ENCODE measurements at places on chromosomes 3 and 15.

DNA sequence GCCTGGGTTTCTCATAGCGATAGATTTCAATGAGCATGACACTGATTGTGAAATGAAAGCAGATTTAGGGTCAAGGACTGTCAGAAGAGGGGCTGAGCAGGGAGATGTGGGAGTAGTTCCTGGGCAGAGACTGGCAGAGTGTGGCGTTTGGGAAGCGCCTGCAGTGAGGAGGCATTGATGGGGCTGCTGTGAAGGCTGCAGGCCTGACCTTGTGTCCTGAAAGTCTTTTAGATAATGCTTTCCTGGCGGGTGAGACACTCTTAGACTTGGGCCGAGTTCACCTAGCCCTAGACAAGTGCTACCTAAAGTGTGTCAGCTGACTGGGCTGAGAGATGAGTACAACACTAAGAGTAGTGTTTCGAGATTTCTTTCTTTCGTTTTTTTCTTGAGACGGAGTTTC is 20.7 kb downstream of the USP13 start:
- DNase-seq = no peak

GRCh38 chr3:85475346-85475745 is 516.6 kb downstream of the CADM2 start:
- no peak for DNase-seq

DNA sequence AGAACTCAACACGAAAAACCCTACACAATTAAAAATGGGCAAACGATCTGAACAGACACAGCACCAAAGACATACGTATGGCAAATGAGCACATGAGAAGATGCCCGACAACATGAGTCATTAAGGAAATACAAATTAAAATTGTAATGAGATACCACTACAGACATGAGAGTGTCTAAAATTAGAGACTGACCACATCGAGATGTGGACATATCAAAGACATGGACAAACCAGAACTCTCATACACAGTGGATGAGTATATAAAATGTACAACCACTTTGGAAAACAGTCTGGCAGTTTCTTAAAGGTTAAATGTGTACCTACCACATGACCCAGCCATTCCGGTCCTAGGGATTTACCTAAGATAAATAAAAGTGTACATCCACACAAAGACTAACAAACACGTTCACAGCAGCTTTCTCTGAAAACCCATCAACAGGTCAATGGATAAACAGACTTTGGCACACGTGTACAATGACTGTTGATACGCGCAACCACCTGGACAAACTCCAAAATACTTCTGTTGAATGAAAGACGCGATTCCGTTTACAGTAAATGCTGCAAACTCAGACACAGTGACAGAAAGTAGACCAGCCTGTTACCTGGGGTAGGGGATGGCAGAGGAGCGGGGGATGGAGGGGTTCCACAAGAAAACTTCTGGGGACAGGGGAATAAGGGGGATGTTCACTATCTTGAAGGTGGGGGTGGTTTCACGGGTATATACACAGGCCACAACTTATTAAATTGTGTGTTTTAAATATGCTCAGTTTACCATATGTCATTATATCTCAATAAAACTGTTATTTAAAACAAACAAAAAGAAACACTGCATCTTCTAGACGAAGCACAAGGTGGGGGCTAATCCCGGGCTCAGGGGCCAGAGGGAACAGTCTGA is 2.1 kb downstream of the TNK2 start:
- DNase-seq = no peak

GRCh38 chr3:1623896-1624295 is 474.8 kb upstream of the CNTN4 start:
- no peak for DNase-seq

- DNase-seq = no peak
Measured at GRCh38 chr3:187968883-187969580, 184.9 kb upstream of the LPP start.

- DNase-seq = no peak
Measured at GRCh38 chr3:40713795-40714194, 189.0 kb downstream of the ZNF621 start.

GRCh38 chr3:165259541-165260193 is 63.5 kb upstream of the SLITRK3 start:
- no peak for DNase-seq

GRCh38 chr15:72423256-72423655 is 25.2 kb downstream of the TMEM202 start:
- no peak for DNase-seq

- no peak for DNase-seq
Measured at GRCh38 chr3:133591271-133591742, 17.8 kb downstream of the CDV3 start.

DNA sequence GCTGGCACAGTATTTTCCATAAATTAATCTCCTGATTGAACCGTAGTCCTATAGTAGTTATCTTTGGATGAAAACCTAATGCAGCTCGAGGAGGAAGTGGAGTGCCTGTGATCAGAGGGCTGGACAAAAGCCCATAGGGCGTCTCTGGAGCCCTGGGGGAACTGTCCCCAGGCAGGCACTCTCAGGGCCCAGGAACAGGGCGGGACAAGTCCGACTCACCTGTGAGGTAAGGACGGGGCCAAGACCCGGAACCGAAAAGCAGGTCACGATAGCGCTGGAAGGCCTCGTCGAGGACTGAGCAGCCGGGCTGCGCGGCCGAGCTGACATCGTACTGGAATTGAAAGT is 341 bp downstream of the HEXA start:
- no peak for DNase-seq

GRCh38 chr3:52742418-52743041 is 28.2 kb downstream of the NEK4 start:
- no peak for DNase-seq

DNA sequence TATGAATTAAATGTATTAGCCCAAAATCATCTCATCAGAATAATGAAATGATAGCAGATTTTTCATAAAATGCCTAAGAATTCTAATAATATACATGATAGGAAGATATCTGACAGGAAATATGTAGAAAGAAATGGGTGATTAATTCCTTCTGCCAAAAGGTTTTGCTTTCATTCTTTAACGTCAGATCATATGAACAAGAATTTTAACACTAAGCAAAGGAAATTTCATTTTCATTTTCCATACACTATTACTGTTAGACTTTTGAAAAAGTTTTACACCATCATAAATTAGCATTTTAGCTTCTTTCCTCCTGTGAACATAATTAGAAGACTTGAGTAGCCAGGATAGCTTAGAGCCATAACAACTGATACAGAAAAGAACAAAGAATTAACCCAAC is 1099.9 kb downstream of the NSUN3 start:
- no peak for DNase-seq

DNA sequence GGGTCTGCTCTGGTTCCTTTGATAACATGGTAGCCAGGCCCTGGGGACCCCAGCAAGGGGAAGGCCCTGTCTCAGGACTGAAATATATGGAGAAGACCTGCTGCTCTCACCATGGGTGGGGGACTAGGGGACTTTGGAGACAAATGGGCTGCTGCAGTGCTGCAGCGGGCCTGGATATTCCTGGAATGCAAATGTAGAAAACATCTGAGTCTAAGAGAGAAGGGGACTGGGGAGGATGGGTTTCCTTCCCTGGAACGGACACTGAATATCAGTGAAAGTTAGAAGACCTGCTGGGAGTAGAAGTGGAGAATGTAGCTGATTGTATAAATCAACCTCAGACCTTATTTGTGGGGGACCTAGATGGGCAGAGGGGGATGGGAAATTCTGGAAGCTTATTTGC is 3.1 kb upstream of the HCN4 start:
- no peak for DNase-seq

GRCh38 chr3:127803619-127804018 is 18.7 kb downstream of the MGLL start:
- no peak for DNase-seq

- DNase-seq = no peak
Measured at GRCh38 chr3:60206206-60206605, 1045.0 kb downstream of the FHIT start.

GRCh38 chr3:139454346-139454745 is 22.0 kb downstream of the RBP2 start:
- no peak for DNase-seq

DNA sequence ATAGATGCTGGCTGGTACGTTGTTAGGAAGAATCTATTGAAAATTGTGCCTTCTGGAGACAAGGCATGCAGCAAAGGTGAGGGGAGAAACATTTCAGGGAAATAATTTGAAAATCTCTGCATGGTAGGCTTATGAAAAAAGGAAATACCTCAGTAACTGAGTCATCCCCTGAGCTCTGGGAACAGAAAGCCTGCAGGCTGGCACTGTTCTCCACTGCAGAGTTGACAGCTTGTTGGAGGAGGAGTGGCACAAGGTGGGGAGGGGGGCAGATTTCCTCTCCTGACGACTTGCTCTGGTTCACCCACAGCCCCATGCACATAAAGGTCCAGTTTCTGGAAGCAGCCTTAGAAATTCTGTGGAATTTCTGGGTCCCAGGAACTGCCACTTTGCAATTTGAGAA is 179.4 kb downstream of the ABHD5 start:
- DNase-seq = no peak

- no peak for DNase-seq
Measured at GRCh38 chr15:64454282-64454681, 6.1 kb upstream of the ZNF609 start.

DNA sequence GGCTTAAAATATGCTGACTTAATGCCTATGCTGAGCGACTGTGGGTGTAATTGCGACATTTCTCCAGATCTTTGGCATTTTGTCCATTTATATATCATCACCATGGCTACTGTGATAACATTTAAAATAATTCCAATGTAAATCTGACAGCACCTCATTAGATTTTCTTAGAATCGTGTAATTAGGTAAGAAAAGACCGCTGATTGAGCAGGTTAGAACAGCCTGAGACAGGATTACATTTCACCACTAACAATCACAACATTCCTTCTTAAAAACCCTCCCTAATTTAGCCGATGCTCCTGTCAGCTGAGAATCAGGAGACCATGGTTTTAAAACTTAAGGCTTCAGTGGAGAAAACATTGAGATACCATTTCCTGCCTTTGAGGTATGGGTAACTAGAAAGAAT is 455.3 kb upstream of the PDZRN3 start:
- no peak for DNase-seq

- DNase-seq = peak; percentile 1
Measured at GRCh38 chr3:46312991-46313390, 40.9 kb upstream of the CCR2 start.

DNA sequence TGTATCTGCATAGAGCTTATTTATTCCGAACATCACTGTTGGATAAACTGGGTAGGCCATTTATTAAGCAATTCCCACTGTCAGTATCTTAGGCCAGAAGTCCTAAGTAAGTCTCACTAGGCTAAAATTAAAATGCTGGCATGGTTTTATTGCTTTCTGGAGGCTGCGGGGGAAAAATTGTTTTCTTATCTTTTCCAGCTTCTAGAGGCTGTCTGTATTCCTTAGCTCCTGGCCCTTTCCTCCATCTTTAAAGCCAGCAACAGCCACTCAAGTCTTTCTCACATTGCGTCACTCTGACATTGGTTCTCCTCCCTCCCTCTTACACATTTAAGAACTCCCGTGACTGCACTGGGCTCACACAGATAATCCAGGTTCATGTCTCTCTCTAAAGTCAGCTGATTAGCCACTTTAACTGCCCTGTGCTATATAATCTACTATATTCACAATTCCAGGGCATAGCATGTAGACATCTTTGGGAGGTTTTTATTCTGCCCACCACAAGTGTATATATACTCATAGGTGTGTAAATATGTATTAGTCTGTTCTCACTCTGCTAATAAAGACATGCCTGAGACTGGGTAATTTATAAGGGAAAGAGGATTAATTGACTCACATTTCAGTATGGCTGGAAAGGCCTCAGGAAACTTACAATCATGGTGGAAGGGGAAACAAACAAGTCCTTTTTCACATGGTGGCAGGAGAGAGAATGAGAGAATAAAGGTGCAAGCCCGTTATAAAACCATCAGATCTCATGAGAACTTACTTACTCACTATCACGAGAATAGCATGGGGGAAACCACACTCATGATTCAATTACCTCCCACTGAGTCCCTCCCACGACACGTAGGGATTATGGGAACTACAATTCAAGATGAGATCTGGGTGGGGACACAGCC is 113.5 kb upstream of the SLC7A14 start:
- no peak for DNase-seq

DNA sequence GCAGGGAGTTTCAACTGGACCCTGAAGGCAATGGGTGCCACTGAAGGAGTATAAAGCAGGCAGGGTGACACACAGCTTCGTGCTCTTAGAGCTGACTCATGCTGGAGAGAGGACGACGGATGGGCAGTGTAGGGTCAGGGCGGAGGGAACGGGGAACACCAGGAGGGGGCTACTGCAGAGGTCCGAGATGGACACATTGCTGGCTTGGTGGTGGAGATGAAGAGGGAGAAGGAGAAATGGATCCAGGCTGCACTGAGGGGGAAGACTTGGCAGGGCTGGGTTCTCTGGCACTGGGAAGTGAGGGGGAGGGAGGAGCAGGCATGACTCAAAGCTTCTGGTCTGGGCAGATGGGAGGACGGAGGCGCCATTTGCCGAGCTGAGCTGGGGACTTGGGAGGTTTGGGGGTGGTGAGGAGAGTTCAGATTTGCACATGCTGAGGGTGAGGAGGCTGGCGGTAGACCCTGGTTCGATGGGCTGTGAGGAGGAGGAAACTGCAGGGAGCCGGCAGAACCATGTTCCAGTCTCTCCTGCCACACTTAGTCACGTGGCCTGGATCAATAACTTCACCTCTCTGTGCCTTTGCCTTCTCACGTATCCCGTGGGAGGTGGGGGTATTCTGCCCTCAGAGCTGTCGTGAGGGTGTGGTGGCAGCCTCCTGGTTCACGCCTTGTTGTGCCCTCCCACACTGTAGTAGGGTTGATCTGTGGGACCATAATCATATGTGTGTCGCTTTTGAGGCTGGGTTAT is 4.6 kb upstream of the KCTD6 start:
- no peak for DNase-seq

- DNase-seq = no peak
Measured at GRCh38 chr3:14127516-14128161, 2.8 kb downstream of the TMEM43 start.

DNA sequence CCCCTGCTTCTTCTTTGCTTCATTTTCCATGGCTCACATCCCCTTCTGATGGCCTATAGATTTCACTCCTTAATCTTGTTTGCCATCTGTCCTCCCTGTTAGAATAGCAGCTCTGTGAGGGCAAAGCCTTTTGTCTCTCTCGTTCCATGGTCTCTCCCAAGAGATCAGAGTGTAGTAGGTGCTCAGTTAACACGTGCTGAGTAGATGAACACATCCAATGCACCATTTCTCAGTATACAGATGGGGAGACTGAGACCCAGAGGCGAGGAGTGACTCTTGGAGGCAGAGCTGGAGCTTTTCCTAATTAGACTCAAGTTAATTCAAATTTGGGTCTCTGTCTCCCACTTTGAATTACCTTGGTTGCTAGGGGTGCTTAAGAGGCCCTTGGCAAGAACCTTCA is 4.2 kb downstream of the PAQR5 start:
- no peak for DNase-seq

DNA sequence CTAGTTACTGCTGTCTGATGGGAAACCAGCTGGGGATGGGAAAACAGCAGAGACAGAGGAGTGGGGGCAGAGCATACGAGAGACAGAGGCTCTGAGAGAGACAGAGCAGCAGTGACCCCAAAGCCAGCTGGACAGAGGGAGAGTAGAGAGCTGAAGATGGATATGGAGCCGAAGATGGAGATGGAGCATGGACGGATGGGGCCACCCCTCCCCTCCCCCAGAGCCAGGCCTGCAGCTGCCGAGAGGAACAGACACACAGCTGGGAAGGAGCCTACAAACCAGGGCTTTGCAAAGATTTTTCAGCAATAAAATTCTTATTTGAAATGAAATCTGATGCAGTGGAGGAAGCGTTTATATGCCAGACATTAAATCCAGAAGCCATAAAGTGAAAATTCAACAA is 167.6 kb upstream of the LINGO1 start:
- no peak for DNase-seq

- no peak for DNase-seq
Measured at GRCh38 chr3:11626084-11626463, 17.6 kb downstream of the VGLL4 start.

Data from NCI-H1436 treated with DMSO at 0.1 percent for 48 hours (cell line).